ENCODE measurements at places on chromosomes 11 and 22.

- no peak for DNase-seq
These were observed 15.0 kb upstream of the LDLRAD3 start for GRCh38 chr11:35928688-35929395.

DNA sequence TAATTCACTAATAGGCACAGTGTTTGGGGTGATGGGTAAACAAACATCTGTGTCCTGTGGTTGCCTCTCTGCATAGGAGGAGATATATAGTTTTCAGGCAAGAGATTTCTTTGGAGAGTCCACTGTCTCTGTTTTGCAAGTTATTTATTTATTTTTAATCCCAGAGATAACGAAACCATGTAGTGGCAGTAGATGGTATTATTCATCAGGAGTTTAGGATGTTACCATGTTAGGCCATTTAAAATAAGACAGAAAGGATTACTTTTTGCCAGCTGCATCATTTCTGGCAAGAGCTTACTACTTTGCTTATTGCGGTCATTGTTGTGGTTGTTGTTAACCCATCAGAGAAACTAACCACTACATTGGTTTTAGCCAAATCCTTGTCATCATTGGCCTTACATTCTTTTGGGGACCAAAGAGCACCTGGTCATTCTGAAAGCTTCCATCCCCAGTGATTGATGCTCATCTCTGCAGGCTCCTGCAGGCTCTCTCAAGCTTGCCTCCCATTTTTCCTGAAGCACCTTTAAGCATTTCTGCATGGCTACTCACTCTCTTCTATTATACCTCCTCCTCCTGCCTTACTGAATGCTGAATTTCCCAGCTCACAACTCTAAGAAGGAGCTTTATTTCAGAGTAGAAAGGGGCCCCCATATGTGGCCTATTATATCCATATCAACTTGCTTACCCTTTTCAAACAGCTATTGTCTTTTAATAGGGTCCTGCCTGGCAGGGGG lies 84.4 kb downstream of the CSTPP1 start:
- no peak for DNase-seq

DNA sequence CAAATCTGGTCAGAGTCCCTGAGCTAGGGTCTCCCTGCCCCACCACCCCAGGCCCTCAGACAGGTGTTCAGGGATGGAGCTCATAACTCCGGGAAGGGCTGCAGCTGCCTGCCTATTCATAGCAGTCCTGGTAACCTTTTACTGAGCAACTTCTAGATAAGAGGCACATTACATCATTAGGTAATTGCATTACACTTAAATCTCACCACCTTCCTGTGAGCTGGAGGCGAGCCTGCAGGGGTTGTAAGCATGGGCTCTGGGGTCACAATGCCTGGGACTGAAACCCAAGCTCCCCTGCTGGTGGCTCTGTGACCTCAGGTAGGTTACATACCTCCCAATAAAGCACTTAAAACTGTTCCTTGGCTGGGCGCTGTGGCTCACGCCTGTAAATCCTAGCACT lies 22.5 kb downstream of the TP53I11 start:
- no peak for DNase-seq

- no peak for DNase-seq
These were observed at the start of gene KCNA4 for GRCh38 chr11:30016588-30017363. Gene KCNA4 (minus strand): TSS chr11:30017030. CDS start chr11:30012678, 4,352 bp downstream.

- DNase-seq = no peak
These were observed 27.4 kb downstream of the MN1 start for GRCh38 chr22:27774200-27774599.

DNA sequence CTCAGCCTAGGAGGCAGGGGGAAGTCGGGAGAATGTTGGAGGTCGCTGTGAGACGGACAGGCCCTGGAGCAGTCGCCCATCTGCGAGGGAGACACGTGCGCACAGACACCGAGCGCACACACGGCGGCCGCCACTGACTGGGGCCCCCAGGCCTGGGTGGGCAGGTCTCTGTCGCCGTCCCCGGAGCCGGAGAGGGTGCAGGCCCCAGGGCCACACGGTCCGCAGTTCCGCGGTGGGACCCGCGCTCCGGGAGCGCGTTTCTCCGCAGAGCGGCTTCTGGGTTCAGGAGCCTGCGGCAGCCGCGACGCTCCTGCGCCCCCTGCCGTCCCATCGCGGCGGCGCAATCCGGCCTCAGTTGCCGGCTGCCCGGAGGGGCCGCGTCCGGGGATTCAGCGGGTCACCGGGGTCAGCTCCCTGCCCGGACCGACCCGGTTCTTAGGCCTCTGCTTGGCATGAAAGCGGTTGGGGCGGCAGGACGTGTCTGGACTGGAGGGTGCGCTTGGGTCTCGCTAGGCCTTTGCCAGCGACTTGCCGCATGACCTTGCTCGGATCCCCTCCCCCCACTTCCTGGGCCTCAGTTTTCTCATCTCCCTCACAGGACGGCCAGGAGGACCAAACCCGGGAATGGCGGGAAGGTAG lies 31.2 kb downstream of the PDE2A start:
- DNase-seq = peak; percentile 77

DNA sequence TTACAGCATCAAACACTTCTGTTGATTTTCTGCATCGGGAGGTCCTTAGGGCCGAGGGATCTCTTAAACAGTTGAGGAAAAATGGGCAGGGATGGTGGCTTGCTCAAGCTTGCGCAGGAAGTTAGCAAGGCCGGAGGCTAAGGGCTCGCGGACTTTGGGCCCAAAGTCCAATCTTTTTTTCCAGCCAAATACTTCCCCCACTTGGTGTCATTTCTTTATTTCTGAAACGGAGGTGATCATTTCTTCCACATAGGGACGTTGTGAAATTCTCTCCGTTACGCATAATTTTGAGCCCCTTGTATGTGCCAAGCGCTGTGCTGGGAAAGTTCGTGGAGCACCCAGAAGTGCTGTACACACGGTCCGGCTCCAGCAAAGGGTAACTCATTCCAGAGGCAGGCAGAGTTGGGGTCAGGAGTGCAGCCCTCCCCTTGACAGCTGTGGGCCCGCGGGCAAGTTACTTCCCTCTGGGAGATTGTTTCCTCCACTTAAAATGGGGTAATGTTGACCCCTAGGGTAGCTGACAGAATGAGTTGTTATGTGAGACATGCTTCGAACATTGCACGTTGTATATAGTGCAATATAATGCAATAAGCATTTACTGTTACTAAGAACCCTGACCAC lies 809 bp downstream of the MIEF1 start:
- DNase-seq = no peak

DNA sequence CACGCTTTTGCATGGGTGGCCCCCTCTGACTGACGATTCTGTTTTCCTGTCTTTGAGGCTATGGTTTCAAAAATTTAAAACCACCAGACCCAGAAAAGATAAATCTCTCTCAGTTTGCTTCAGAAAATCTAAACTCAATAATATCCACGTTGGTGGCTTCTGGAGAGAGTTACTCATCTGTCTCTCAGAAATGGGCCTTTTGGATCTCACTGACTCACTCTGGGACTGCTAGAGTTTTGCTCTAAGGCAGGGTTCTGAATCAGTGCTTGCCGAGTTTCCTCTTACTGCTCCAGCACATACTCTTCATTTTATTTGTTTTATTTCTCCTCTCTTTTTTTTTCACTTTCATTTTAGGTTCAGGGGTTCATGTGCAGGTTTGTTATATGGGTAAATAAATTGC lies 305.7 kb downstream of the BLID start:
- no peak for DNase-seq

DNA sequence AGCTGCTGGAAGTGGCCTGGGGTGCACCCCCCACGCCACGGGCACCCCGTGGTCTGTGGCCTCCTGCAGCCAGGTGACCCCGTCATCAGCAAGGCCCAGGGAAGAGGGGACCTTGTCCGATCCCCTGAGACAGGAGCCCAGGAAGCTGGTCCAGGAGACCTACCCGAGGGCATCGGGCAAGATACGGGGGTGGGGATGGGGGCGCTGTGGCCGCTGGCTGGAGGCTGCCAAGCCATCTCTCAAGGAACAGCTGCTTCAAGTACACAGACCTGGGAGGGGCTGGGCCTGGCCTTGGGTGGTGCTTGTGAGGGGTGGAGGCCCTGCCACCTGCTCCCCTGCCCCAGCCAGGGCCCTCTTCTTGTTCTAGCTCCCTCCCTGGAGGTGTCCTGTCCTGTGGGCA lies 1272.1 kb downstream of the BRD1 start:
- no peak for DNase-seq

DNA sequence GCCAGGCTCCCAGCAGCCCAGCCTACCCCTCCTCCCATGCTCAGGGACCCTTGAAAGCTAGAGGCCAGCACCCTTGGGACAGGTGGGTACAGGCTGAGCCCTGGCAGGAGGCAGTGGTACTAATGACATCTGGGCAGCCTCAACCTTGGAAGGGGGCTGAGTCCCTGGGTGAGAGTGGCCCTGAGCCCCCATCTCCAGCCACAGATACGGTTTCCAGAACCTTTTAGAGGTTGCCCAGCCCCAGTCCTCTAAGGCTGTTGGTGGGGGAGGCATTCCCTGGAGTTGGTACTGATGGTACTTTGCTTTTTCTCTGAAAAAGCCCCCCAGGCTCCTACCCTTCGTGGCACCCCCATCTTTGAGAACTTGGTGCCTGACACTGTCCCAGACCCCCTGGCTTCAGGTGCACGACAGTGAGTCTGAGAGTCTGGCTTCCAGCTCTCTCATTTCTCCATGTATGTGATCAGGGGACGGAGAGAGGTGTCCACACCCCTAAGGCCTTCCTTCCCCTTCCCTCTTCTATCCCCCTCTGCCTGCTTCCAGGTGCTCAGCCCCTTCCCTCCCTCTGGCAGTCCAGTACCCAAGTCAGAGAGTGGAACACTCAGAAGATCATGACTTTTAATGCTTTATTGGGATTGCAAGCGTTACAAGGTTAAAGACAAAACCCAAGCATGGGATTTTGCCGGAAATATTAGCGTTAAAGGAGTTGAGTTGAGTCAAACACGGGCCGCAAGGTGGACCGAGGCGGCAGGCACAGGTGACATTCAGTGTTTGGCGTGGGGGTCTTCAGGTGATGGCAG lies 10.5 kb downstream of the IGF2 start:
- no peak for DNase-seq

GRCh38 chr11:9230296-9230695 lies 34.9 kb downstream of the DENND5A start:
- no peak for DNase-seq

DNA sequence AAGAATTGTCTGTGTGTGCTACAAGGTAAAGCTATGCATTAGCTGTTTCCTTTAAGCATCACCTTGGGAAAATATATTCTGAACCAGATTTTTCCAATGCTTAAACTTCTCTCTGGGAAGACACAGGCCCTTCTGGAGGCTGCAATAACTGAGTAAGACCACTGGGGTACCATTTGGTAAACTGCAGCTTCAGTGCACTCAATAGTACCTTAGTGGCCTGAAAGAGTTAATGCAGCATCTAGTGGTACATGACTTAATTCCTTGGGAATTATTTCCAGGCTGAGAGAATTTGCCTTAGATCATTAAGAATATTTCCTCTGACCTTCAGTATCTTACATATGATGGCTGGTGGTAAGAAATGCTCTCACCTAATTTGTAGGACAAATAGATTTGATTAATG lies 727.4 kb downstream of the DLG2 start:
- no peak for DNase-seq

- no peak for DNase-seq
These were observed 77.4 kb downstream of the RELT start for GRCh38 chr11:73453562-73453961.
